ENCODE measurements at places on chromosomes 11 and 22.

DNA sequence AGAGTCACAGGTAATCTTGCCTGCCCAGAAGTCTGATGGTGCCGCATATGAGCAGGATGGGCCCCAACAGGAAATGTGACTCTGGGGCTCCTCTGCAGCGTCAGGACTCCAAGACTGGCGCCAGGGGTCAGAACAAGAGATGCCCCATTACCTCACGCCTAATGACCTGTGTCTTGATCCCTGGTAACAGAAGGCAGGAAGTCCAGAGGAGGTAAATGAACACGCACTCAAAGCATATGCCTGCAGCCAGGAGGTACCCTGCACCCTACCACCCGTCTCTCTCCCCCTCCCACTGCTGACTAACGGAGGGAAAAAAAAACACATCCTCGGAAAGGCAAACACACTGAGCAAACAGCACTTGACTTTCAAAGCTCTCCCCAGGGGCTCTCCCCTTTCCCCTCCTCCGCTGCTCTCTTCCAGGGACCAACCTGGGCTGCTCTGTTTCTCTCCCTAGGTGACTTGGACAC, 37.3 kb downstream of the ABCC8 start:
- DNase-seq = no peak

DNA sequence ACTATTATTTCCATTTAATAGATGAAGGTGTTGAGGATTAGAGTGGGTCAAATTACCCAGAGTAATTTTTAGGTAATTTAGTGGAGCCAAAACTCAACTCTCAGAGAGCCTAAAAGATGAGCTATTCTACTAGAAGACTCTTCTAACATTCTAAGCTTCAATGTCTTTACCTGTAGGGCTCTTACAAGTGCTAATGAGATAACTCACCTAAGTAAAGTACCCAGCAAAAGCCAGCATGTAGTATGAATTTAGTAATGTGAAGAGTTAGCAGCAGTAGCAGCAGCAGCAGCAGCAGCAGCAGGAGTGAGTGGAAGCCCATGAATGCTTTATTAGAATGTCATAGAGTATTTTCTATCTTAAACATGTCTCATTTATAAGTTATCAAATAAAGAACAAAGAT, 1239.2 kb downstream of the FAM181B start:
- no peak for DNase-seq

DNA sequence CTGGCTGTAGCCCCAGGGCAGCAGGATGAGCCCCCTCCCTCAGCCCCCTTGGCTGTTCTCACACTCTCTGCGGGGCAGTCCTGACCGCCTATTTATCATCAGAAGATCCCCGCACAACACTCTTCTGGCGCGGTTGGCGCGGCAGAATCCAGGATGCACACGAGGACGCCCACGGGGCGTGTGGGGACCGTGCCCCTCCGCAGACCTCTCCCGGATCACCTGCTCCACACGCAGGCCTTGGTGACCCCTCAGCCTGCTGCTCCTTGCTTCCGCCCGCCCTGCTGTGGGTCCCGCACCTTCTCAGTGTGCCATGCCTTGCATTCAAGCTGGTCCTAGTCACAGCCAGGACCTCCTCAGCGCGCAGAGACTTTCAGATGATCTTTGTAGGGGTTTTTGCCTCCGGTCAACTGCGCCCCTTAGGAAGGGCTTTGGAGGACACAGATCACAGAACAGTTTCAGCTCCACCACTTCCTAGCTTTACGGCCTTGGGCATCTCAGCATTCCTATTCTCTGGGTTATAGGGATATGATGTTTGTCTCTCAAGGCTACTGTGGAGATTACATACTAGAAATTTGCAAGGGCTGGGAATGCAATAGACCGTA, 841 bp upstream of the TUB start:
- DNase-seq = no peak

DNA sequence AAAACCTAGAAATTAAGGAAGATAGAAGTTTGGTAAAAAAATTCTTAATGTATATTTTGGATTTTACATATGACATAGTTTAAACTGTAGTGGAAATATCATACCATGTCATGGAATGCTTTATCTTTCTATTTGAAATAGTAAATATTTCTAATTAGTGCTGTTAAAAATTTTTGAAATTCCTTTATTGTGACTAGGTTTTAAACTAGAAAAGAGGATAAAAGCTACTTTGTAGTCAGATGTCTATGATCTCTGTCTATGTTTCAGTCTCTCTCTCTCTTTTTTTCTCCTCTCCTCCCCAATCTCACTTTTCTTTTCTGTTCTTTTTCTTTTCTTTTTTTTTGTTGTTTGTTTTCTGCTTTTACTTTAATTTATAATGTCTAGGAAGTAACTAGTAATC, 226.2 kb downstream of the TMEM135 start:
- no peak for DNase-seq

- DNase-seq = no peak
Observed at GRCh38 chr11:128036006-128036405, 551.4 kb downstream of the ETS1 start.

GRCh38 chr22:35912658-35913057, 116.0 kb downstream of the RBFOX2 start:
- DNase-seq = no peak
